Nucleus accumbens (tissue), 56 donors: ENCODE measurements at places on chromosomes 5 and 9.

DNA sequence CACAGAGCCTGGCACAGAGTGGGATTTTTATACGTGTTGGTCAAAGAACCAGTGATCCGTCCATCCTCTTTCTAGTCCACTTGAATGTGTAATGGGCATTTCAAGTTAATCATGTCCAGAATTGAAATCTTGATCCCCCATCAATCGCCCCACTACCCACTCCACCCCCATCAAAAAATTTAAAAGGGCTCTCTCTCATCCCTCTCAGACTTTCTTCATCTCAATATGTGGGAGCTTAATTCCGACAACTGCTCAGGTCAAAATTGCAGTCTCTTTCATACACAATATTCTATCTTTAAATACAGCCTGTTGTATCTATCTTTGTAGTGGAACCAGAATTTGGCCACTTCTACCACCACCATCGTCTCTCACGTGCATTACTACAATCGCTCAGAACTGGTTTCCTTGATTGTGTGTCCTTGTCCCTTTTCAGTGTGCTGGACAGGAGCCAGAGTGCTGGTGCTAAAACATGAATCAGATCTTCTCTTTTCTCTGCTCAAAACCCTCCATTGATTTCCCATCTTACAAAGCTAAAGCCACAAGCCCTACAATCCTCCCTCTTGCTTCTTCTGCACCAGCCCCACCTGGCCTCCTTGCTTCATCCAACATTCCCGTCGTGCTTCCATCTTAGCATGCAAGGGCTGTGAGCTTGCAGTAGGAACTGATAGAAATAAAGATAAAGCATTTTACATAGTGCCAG lies 786 bp upstream of the KIF3A start:
- DNase-seq: no peak

DNA sequence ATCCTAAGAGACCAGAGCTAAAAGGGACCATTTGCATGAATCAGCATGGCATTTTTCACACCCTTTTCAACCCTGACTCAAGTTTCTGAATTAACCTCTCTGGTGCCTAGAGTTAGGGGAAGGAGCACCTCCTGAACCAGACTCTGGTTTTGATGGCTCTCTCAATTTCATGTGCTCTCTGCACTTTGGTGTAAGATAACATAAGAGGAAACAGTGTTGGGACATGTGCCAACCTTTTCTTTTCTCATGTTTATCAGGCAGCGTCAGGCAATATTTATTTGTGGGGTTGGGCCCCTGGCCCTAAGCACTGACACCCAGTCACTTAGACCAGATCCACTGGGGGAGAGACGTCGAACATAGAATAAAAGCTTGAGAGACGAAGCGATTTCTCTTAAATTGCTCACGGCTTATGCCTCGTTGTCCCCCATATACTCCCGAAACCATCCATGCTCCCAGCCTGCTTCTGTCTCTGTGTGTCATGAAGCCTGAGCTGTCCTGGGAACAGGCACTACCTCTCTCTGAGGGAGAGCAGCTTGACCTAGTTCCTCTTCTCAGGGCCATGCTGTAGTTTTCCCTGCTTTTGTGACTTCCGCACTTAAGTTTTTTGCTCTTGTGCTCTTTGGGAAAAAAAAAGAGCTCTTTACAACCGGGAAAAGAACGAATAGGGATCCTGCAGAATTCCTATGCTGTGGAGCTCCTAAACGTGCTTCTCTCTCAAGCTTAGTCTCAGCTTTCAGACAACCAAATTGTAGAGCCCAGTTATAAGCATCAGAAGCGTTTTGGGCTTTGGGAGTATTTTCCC lies 195.7 kb downstream of the NR3C1 start:
- DNase-seq: no peak

DNA sequence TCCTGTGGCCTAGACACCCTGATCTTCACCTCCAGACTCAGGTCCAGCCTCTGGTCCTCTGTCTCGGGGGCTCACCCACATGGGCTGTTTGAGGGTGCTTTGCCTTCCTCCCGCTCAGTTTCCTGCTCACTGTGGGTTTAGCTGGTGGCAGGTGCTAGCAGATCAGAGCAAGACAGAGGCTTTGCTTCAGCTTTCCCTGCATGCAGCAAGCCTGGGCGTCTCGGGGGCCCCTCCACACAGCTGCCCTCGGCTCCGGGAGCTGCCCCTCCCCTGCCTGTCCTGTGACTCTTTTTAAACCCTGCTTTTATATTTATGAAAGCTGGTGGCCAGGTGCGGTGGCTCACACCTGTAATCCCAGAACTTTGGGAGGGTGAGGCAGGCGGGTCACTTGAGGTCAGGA lies 14.6 kb downstream of the MRPL36 start:
- DNase-seq: no peak

DNA sequence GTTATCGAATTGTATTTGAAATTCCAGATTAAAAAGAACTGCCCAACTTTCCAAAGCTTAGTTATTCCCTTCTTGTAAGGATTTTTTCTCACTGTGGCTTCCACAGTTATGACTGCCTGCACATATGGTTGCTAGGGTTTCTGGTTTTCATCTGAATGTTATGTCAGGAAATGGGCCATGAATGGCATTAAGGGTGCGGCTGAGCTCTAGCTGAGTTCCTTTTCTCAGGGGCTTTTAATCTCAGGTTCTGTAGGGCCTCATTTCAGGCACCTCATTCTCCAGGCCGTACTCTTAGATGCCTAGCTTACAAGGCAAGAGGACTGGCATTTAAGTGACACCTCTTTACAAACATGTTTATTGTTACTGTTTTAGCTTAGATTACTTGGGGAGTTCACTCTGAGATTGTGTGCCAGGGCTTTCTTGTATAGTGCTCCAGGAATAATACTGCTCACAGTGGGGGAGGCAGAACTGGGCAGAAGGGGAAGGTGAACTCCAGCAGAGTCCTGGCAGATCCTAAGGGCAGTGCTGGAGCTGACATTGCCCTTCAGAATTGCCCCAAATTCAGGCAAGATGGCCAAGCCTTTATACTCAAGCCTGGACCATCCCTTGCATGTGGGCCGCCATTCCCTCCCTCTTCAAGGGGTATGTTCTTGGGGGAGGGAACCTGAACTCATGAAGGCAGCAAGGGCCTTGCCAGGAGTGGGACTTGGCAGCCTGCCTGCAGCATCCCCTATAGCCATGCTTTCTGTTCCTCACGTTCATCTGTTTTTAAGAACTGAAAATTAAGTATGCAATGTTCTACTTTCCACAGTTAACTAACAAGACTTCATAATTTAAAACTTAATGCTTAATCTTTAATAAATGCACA lies 111.5 kb downstream of the KDM4C start:
- no peak for DNase-seq

DNA sequence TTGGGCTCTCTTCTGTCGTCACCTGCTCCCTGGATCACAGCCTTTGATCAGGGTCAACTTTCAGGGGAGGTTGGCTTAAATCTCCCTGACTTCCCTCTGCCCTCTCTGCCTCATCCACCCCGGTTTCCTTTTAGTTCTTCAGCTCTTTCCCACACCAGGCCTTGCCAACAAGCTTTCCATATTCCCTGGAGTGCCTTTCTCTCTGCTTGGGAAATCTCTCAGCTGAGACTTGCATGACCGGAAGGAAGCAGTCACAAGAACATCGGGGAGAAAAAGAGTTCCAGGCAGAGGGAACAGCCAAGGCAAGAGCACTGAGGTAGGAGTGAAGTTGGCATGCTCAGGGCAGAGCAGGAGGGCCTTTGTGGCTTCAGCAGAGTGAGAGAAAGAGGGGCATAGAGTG lies 88.4 kb upstream of the HSPA9 start:
- no peak for DNase-seq

DNA sequence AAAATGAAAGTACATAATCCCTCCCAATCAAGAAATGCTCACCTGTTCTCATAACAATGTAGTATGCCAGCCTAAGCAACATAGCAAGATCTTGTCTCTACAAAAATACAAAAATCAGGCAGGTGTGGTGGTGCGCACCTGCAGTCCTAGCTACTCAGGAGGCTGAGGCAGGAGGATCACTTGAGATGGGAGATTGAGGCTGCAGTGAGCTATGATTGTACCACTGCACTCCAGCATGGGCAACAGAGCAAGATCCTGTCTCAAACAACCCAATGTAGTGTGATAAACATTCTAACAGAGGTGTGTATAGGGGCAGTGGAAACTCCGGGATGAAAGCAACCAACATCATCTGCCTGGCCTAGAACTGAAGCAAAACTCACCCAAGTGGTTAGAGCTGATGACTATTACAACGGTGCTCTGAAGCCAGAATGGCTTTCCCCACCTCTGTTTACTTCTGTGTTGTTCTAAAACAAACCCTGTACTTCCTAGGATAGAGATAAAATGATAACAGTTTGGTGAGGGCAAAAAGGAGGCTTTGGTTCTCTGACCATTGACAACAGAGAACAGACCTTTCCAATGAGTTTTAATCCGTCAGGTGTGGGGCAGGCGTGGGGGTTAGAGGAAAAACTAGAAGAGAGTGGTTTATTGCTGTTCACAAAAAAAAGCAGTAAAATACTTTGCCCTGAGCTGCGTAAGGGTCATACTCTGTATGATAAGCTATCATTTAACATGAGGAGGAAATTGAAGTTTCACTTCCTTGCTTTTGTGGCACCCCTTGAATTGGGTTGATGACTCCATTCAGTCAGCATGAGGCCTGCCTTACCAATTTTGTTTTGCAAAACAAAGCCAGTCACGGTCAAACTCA lies 18.9 kb downstream of the WNT8A start:
- DNase-seq: no peak

GRCh38 chr9:72052122-72052521 lies 8.3 kb downstream of the C9orf57 start:
- DNase-seq: no peak

DNA sequence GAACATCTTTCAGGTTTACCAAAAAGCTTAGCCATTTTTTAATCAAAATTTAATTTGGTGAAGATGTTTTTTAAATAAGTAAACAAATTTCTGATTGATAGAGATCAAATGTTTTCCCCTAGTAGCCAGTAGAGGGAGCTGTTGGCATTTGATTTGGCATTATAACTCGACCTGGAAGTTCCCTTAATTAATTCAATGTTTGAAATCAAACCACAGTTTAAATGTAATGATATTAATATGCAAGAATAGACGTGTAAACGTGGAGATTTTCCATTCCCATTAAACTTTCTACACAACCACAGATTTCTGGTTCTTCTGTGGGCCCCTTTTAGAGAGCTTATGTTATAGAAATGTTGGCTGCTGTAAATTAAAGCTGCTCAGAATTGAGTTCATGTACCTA lies 148.1 kb upstream of the MPDZ start:
- DNase-seq: no peak

DNA sequence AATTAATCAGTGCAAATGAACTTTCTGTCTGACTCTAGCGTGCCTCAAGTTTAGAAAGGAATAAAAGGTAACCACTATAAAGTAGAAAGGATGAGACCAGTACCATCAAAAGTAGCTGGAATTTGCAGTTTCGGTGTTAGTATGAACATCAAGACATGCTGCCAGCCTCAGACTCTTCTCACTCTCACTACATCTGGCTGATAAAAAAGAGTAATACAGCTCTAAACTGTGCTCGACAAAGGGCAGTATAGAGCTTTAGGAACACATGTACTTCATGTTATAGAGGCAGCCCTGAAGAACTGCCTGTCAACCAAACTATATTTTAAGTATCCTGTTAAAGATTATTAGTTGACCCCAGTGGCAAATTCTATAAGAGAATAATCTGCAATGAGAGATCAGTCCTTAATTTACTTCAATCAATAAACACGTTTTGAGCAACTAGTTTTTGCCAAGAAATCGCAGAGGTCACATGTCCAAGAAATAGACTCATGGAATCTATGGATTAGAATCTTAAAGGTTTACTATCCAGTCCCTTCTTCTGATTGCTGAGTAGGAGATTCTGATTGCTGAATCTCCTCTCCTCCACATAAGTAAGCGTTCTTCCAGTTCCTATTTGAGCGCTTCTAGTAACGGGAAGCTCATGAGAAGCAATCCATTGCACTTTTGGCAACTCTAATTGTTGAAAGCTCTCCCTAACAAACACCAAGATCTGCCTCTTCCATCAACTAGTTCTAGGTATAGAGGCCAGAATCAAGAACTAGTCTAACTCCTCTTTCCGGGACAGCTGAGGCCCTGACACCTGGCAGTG lies 941 bp downstream of the XPA start:
- no peak for DNase-seq

GRCh38 chr5:143059976-143060765 lies 290.0 kb downstream of the ARHGAP26 start:
- DNase-seq: no peak

DNA sequence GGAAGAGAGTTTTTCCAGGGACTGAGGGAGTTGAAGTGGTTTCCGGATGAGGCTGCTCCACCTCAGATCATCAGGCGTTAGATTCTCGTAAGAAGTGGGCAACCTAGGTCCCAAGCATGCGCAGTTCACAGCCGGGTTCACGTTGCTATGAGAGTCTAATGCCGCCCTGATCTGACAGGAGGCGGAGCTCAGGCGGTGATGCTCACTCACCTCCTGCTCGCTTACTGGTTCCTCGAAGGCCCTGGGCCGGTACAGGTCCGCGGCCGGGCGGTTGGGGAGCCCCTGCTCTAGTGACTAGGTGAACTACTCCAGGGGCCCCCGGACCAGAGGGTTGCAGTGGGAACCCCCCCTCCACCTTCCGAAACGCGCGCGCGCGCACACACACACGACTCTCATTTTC lies 997 bp upstream of the RNF130 start:
- DNase-seq: no peak

DNA sequence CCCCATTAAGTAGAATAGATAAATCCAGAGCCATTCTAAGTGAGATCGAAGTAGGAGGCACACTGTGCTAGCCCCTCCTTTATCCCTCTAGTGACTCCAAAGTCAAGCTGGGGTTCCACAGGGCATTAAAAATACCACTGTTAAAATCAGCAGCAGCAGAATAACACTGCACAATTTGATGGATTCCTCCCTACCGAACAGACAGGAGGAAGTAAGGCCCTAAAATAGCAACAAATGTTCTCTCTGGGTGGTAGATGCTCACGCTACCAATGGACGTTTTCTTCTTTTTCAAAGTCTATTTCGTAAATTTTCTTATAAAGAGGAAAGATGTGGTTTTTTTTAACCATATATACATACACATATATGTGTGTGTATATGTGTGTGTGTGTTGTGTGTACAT lies 54.4 kb downstream of the FBXW11 start:
- no peak for DNase-seq

DNA sequence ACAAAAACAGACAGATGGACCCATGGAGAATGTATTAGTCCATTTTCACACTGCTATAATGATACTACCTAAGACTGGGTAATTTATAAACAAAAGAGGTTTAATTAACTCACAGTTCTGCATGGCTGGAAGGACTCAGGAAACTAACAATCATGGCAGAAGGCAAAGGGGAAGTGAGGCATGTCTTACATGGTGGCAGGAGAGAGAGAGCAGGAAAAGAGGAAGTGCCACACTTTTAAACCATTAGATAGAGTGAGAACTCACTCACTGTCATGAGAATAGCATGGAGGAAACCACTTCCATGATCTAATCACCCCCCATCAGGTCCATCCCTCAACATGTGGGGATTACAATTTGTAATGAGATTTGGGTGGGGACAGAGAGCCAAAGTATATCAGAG lies 808.9 kb downstream of the CDH12 start:
- DNase-seq: no peak

DNA sequence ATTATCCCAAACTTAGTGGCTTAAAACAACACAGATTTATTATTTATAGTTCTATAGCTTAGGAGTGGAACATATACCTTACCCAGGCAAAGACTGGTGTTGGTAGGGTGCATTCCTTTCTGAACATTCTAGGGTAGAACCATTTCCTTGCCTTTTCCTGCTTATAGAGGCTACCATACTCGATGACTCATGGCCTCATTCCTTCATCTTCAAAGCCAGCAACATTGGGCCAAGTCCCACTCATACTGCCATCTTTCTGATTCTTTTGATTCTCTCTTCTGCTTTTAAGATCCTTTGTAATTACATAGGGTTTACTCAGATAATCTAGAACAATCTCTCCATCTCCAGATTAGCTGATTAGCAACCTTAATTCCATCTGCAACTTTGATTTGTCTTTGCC lies 452.7 kb upstream of the KLF4 start:
- no peak for DNase-seq

- no peak for DNase-seq
Observed at GRCh38 chr9:88821033-88821745, 170.1 kb upstream of the S1PR3 start.
